ENCODE measurements at places on chromosomes 13 and 19.

DNA sequence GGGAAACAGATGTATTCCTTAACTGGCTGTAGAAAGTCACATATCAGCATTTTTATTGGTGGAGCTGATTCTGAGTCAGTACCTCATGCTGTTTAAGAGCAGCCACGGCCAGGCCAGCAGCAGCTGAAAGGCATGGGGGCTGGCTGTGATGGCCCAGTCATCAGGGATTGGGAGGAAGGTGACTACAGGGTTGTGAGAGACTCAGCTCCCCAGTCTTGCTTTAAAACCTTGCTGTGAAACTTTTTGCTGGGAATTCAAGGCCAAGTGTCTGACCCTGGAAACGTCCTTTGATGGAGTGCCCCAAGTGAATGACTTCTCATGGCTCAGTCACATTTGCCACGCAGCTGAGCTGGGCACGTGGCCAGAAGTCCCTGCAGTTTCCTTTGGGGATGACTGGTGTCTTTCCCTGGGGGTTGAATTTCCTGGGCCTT, 39.1 kb upstream of the RNF113B start:
- DNase-seq, result no peak

DNA sequence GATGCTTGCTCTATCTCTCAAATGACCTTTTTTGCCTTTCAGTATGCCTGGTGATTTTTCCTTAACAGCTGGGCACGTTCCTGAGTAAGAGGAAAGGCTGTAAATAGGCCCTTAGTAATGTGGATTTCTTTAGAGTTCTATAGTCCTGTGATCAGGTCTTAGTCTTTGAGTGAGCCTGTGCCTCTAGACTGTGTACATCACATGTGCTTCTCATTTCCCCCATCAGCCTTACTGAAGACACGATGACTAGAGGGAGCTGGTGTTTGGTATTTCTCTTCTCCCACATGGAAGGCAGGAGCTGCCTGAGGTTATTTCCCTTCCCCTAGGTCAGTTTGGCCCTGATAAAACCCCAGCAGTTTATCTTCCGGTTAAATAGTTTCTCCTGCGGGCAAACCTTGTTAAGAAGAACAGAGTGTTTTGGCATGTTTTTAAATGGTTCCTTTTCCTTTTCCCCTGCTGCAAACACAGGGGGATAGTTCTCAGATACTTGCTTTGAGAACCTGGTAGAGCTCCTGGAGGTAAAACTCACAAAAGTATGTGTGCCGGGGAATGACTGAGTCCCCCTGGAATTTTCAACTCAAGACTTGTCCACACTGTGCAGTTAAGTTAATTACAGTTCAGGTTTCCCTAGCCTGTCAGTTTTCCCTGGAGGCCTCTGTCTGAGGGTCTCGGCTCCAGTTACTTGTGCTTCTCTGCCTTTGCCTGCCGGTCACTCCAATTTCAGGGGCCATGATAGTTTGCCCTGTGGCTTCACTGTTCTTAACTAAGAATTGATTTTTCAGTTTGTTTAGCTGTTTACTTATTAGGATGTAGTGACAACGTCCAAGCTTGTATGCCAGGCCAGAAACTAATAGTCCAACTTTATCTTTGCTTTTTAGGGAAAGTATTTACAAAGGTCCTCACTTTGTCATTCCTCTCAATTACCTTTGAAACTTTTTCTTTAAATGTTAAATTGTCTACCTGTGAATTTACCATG, 94.4 kb downstream of the URI1 start:
- DNase-seq, result no peak

DNA sequence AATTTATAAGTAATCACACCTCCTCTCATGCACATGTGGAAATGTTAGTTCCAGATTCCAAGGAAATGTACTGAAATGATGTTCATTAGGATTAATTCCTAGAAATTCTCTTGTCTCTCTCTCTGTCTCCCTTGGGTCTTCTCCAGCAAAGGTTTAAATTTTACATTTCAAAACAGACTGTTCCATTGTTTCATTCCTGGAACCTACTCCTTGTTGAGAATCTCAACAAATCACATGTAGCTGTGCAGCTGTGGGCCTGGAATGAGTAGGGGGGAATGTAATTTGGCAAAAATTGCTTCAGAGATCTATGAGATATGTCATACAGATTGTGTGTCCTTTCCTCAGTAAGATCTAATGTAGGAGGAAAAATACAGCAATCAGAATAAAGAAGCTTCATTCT, 46.2 kb upstream of the RFXAP start:
- DNase-seq, result no peak

DNA sequence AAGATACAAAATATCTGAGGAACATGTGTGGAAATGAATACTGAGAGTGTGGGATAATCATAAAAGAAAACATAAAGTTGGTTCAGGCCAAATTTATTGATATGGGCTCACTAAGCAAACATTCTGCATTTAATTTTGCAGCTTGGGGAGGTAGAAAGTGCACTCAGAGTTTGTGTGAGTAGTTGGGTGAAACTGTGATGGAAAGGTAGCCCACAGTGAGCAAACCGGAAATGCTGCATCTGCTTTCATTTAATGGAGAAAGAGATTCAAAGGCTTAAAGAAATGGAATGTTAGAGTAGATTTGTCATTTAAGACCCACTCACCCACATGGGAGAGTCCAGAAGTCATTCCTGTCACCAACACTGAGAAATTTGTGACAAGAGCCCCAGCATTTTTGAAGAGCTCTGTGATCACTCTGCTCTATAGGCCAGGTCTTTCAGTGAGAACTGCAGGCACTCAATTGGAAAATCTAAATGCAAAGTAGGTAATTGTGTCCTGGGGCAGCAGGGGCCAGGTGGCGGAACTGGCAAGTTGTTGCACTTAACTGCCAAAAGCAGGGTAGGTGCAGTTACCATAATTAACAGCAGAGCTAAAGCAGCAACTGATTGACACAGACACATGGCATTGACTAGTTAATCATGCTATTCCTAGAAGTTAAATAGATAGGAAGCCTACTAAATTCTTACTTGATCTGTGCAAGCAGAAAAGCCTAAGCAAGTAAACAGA, 1228.3 kb upstream of the PCDH20 start:
- no peak for DNase-seq

- no peak for DNase-seq
Observed at GRCh38 chr13:56615572-56615971, 525.1 kb upstream of the PRR20A start.

All from GF-D8 (cell line).